Upper lobe of right lung (tissue), 1 donor: ENCODE measurements at places on chromosomes 7 and 10. TPM values are rescaled to one million over a fixed set of nuclear protein-coding genes. Genes with fewer than 3 reads are reported as not detected.

GRCh38 chr10:61987537-61987936 lies 86.0 kb downstream of the ARID5B start:
- DNase-seq = no peak

DNA sequence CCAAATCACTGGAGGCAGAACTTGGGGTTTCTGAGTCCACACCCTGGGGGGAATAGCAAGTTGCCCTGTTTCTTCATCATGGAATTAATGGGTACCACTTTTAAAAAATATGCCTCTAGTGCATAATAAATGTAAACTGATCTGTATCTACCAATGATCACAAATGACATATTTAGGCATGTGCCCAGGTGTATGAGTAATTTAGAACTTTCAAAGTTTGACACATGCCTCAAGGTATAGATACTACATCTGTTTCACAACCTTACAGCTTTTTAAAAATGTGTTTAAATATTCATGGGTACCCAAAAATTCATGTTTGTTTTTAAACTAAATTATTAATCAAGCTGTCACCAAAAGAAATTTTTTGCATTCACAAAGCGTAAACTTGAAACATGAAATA lies 226.0 kb downstream of the KIAA1217 start:
- DNase-seq = no peak

DNA sequence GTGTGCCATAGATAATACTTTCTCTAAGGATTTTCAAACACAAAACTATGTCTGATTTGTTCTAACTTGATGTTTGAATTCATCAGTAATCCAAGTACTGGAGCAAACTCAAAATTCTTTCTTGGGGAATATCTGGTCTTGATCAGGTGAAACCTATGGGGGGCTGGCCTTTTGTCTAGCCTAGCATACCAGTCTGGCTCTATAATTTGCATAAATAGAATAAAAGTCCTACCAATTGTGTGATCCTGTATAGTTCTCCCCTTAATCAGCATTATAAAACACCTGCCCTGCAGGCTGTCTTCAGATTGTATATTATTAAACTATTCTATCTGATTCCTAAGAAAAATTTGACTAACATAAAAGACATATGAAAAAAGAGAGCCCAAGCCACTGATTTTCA lies 233.8 kb upstream of the LRRN3 start:
- DNase-seq = no peak

GRCh38 chr7:116258734-116259133 lies 48.4 kb downstream of the TES start:
- DNase-seq = no peak

- DNase-seq = no peak
These were observed 52.5 kb downstream of the ADRA2A start for GRCh38 chr10:111129363-111129762.

Gene LRRC18
- 0.96 TPM for total RNA-seq

Gene MICALL2
- 37.6 TPM for total RNA-seq

Gene MYL10
- not detected for total RNA-seq

Gene ST8SIA6
- 13.9 TPM for total RNA-seq
